Pons (tissue), 1 donor: ENCODE measurements at places on chromosomes 7 and 10.

- DNase-seq: no peak
Observed at GRCh38 chr10:76915316-76915715, 722.3 kb downstream of the KCNMA1 start.

DNA sequence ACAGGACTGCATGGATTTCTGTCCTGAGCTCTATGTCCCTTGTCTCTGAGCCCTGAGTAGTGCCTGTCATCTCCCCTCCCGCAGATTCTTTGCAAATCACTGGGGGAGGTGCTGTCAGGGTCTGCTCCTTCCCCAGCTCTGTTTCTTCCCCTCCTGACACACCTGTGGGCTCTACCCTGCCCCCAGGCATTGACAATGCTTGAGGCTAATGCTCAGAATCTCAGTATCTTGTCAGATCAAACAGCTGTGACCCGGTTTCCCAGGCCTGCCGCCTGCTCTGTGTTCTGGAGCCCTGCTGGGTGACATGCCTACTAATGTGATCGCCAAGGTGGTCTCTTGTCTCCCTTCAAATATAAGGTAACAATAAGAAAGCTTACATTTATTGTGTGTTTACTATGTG, 209.0 kb downstream of the POU6F2 start:
- no peak for DNase-seq

- no peak for DNase-seq
Observed at GRCh38 chr7:96219378-96220130, 102.3 kb downstream of the SLC25A13 start.

DNA sequence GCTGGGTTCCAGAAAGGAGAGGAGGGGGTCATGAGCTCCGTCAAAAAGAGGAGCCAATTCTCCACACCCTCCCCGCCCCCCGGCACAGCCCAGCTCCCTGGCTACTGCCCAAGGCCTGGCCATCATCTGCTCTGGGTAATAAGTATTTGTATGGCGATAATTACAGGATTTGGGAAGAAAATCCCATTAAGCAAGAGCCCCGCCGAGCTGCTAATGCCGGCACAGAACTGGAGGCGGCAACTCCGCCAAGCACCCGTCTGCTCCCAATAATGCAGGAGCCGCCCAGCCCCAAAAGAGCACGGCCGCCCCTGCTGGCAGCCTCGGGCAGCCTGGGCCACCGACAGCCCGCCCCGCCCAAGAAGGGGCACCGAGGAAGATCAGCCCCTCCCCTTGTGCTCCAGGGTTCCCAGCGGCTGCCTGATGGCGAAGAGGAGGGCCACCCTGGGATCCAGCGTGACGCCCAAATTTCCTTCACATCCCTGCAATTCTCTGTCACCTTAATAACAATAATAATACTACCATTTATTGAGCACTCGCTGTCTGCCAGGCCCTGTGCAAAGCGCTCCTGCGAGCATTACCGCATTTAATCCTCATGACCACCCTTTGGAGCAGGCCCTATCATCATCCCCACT, 5.9 kb downstream of the SLIT1 start:
- no peak for DNase-seq

DNA sequence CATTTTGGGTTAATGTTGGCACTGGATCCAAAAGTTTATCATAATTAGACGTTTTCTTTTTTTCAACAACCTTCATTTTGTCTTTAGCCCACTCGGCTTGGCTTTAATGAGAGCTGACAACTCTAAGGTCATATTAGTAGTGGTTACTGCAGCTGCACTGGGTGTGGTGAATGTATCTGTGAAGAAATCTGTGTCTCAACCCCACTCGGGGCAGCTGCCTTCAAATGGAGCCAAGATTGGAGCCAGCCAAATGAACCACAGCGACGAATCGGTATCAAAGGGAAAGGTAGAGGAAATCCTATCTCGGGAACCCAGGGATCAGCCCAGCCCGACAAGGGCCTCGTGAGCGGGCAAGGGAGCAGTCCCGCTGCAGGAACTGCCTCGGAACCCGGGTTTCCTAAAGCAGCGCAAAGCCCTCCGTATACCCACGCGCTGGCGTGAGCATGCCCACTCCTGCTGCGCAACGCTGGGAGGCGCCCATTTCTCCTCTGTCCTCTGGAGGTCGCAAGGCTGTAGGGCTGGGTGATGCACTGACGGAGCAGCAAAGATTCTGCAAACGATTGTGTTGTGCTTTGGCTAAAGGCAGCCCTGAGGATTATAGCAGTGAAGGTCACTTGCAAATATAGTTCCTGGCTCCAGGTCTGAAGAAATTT, 98.7 kb upstream of the MBL2 start:
- DNase-seq: no peak

GRCh38 chr10:85039311-85039710, 710.9 kb downstream of the CCSER2 start:
- DNase-seq: no peak

DNA sequence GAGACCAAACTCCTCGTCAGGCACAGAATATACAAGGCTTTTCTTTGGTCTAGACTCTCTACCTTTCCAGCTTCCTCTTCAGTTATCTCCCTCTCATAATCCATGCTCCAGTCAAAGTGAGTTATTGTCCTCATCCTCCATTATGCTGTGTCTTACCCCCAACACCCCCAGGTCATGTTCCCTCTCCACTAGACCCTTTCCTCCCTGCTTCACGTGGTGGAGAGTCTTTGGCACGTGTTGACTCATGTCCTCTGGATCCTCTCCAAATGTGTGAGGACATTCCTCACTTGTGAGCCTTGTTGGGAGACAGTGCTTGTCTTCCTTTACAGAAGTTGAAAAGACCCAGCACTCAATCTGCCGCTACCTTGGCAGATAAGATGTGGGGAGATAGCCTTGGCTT, 36.0 kb upstream of the DLD start:
- no peak for DNase-seq

DNA sequence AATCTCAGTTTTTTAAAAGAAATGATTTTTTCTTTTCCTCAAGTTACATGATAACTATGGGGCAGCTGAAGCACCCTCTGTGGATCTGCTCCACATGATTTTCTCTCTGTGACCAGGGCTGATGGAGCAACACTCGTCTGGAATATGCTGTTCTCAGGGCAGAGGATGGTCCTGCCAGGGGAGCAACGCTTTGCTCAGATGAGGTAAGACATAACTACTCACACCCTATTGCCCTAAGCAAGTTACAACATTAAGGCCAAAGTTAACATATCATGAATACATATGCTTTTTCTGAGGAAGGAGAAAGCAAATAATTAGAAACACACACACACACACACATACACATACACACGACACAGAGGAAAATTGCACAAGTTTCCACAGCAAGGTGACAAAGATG, 71.4 kb downstream of the CALCR start:
- DNase-seq: no peak

DNA sequence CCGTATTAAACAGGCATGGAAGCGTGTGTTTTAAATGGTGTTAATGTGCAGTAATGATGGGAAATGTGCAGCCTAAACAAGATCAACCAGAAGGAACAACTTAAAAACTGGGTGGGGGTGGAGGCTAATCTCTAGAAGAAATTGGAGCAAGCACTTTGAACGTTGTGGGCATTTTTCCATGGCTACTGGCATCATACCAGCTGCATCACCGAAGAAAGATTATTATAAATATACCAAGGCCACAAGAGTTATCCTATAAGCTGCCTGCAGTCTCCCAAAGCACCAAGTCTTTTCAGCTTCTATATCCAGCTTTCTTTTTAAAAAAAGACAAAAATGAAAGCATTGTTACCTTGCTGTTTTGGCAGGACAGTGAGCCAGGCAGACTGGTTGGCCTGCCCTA, 79.9 kb downstream of the FGFR2 start:
- DNase-seq: no peak

DNA sequence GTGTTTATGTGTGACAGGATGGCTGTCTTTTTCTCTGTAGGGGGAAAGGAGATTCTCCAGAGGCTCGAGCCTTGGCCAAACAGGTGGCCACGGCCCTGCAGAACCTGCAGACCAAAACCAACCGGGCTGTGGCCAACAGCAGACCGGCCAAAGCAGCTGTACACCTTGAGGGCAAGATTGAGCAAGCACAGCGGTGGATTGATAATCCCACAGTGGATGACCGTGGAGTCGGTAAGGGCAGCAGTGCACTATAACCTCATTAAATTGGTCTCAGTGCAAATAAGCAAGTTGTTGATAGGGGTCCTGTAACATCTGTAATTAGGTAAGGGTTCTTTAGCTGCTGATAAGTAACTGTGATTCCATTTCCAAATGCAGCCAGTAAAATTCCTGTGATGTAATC, 56.4 kb downstream of the AP3M1 start:
- DNase-seq: no peak

GRCh38 chr10:72511459-72511858, 114.4 kb downstream of the MICU1 start:
- no peak for DNase-seq

DNA sequence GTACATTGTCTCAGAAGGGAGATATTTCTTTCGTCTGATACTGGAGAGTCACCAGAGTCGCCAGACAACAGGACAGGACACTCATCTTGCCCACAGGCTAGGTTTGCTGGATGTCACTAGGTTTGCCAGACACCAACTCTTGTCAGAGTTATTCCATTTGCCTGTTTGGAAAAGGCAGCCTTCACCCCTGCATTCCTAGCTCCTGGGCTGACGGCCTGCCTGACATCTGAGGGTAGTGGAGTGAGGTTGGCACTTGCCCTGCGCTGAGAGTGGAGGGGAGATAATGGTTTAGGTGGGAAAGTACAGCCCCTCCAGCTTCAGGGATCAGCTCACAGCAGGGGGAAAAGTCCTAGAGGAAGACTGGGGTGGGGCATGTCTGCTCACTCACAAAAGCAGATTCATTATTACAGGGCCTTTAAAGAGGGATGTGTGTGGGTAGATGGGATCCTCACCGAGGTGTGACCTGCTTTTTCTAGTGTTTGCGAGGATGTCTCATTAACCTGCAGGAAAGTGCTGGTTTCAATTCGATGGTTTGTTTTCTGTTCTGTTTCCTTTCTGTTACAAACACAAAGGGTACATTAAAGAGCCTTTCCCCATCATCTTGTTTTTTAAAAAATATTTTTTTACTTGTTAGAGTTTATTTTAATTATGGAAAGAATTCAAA, 79.3 kb upstream of the TNS3 start:
- no peak for DNase-seq

DNA sequence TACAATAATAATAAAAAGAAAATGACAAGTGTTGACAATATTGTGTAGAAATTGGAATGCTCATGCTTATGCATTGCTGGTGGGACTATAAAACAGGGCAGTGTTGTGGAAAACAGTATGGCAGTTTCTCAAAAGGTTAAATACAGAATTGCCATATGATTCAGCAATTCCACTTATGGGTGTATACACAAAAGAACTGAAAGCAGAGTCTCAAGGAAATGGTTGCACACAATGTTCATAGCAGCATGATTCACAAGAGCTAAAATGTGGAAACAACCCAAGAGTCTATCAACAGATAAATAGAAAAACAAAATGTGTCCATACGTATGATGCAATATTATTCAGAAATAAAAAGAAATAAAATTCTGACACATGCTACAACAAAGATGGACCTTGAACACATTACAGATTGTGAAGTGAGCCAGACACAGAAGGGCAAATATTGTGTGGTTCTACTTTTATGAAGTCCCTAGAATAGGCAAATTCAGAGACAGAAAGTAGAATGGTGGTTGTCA, 64.8 kb upstream of the GRM8 start:
- no peak for DNase-seq

- DNase-seq: no peak
Observed at GRCh38 chr7:47743965-47744591, 162.2 kb upstream of the TNS3 start.

GRCh38 chr7:35705932-35706461, 11.1 kb upstream of the HERPUD2 start:
- DNase-seq: no peak

GRCh38 chr10:126160971-126161630, 227.2 kb downstream of the ADAM12 start:
- no peak for DNase-seq

- DNase-seq: no peak
Observed at GRCh38 chr7:95649546-95649945, 53.2 kb upstream of the PDK4 start.

- DNase-seq: no peak
Observed at GRCh38 chr10:25261110-25261509, 86.3 kb downstream of the GPR158 start.

DNA sequence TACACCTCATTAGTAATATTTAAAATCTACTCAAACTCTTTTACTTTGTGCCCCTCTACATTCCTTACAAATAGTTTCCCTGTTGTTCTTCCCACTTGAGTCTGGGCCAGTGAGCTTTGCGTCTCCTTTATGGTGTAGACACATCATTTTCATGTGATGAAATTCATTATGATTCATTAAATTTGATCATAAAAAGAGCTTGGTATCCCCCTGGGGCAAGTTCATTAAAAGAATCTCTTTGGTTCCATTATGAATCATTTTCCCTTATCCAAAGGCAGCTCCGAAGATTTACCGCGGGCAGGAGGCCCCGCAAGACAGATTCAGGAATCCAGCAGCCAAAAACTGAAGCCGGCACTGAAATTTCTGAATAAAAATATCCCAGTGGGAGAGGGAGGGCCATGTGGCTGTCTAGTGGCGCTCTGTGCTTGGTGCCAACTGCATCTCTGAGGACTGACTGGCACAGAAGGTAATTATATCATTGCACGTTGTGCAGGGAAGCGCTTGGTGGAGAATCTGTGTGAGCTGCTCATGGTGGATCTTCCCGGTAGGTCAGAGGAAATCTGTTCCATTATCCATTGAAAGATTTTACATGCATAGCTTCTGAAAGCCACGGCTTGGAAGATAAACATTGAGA, 151.4 kb upstream of the PITRM1 start:
- DNase-seq: peak; percentile 33

- no peak for DNase-seq
Observed at GRCh38 chr7:143452495-143452894, 9.2 kb downstream of the TAS2R60 start.

DNA sequence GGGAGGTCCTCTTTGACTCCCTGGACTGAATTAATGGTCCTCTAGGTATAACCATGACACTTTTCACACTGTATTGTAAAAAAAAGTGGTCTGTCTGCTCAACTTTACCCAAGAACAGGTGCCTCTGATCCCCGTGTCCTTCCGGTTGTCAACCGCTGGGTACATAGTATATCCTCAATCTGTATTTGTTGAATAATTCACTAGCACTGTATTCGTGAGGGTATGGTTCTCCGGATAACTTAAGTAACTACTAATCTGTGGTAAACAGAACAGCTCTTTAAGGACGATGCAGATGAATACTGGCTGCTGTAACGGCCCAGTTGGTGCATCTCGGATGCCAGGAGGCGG, 472 bp upstream of the ADAM22 start:
- DNase-seq: no peak

GRCh38 chr7:5477723-5478531, 54.3 kb upstream of the TNRC18 start:
- DNase-seq: no peak
